Uterus (tissue), 4 donors: ENCODE measurements at places on chromosomes 4 and X. TPM values are rescaled to one million over a fixed set of nuclear protein-coding genes. Genes with fewer than 3 reads are reported as not detected.

- DNase-seq = no peak
Observed at GRCh38 chr4:70133473-70133872, 20.6 kb upstream of the PRR27 start.

DNA sequence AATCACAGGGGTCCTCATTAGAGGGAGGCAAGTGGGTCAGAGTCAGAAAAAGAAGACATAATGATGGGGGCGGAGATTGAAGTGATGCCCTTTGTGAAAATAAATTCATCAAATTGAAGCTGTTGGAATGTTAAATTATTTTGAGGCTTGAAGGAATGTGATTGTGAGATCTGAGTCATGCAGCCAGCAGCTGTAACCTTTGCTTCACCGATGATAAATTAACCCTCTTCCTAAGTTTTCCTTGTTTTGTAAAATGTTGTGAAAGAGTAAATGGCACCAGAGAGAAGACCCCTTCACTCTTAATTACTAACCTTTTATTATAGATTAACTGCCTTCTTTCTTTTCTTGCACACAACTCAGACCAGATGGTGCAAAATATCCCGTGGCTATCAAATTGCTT, 47.7 kb upstream of the FAM9A start:
- no peak for DNase-seq

GRCh38 chr4:7763788-7764187, 175.9 kb downstream of the AFAP1 start:
- no peak for DNase-seq

GRCh38 chrX:44080083-44080482, 106.9 kb upstream of the NDP start:
- DNase-seq = no peak

GRCh38 chrX:37755025-37755424, 24.8 kb upstream of the CYBB start:
- DNase-seq = no peak

- no peak for DNase-seq
Observed at GRCh38 chr4:75338352-75338880, 175.8 kb downstream of the RCHY1 start.

DNA sequence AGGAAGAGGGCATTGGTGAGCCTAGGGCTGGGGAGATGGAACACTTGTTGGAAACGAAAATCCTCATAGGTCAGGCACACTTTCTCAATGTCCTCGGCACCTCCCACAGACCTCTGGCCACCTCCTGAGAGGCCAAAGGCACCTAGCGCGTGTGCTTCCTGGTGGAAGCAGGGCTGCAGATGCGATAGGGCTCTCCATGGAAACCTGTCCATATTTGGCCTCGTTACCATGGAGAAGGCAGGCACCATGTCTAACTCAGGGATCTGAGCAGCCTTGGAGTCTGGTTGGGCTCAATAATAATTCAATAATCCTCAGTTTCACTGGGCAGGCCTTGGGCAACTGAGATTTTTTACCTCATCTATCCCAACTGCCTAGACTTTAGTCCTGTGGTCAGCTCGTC, 58.3 kb downstream of the RAI2 start:
- DNase-seq = no peak

GRCh38 chr4:71255976-71256375, 82.8 kb upstream of the SLC4A4 start:
- no peak for DNase-seq

GRCh38 chr4:99572527-99573240, 1.9 kb upstream of the MTTP start:
- DNase-seq = no peak

DNA sequence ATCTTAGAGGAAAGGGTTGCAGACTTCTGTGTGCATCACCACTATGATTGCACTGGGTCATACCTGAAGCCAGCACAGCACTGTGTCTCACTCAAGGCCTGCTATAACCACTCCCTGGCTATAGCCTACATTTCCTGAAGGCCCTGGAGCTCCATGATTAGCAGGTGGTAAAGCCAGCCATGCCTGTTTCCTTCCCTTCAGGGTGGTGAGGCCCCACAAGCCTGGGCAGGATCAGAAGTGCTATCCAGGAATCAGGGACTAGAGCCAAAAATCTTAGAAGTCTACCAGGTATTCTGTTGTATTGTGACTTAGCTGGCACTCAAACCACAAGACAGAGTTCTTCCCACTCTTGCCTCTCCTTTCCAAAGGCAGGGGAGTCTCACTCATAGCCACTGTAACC, 734.6 kb downstream of the GLUD2 start:
- DNase-seq = no peak

GRCh38 chr4:174062831-174063230, 220.6 kb downstream of the FBXO8 start:
- no peak for DNase-seq

GRCh38 chr4:5678977-5679376, 29.4 kb downstream of the EVC2 start:
- no peak for DNase-seq

DNA sequence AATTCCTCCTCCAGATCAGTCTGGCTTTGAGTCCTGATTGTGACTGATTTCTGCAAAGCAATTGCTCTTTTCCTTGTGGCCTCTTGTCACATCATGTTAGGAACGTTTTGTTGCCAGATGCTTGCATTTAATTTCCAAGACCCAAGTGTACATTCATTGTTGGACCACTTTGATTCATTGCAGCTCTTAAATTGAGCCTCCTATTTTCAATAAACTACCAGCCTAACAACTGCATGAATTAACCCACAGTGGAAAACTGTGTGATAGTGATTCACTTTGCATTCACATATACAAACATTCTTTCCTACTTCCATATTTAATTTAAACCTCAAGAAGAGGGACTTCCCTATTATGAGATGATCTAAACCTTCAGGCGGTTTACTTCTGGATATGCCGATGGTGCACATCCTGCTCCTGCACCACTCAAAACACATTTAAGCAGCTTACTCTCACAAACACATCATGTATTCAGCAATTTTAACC, 118.4 kb downstream of the AFF1 start:
- DNase-seq = no peak

DNA sequence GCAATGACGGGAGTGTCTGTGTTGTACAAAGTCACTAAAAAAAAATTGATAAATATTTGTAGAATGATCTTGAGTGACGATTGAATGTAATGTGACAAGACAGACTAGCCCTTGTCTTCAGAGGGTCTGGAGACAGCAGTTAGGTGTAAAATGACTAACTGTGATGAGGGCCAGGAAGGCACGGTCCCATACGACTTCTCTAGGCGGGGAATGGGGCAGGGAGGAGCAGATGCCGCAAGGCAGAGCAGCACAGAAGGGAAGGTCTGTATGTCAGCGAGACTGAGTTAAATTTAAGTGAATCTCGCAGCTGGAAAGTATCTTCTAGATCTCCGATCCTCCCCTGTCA, 405 bp downstream of the CENPE start:
- no peak for DNase-seq

- no peak for DNase-seq
Observed at GRCh38 chr4:80173401-80173800, 23.9 kb upstream of the PRDM8 start.

- no peak for DNase-seq
Observed at GRCh38 chr4:81096566-81096965, 66.1 kb downstream of the BMP3 start.

- no peak for DNase-seq
Observed at GRCh38 chr4:88843067-88843685, 145.5 kb upstream of the NAP1L5 start.

DNA sequence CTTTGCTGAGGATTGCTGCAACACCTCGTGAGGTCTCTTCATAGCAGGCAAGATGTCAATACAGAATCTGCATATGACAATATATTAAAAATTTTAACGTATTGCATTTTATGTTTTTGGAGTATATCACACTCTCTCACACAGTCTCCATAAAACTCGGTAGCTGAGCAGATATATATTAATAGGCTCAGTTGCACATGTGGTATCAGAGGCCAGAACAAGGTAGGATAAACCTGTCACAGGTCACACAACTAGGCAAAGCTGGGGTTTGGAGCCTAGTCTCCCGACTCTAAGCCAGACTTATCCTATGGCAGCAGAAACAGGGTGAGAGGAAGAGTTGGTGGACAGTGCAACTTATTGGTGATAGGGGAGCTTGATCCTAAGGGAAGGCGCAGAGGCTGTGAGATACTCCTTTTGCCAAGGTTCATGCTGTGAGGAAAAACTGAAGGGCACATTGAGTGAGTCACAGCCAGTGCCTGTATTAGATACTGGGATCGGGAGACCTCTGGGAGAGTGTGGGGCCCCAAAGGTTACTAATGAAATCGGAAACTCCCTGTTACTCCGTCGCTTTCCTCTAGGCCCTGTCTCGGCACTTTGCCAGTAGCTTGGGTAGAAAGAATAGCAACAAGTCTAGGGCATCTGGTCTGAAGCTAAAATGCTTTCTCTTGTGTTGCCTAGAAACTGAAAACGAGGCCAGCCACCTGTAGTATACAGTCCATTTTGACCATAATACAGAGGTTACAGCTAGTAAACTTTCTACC, 195.7 kb downstream of the ARHGAP10 start:
- no peak for DNase-seq

GRCh38 chr4:14871676-14872430, 130.4 kb upstream of the CPEB2 start:
- no peak for DNase-seq

- DNase-seq = no peak
Observed at GRCh38 chr4:131488772-131489171, 1660.3 kb upstream of the PCDH10 start.

DNA sequence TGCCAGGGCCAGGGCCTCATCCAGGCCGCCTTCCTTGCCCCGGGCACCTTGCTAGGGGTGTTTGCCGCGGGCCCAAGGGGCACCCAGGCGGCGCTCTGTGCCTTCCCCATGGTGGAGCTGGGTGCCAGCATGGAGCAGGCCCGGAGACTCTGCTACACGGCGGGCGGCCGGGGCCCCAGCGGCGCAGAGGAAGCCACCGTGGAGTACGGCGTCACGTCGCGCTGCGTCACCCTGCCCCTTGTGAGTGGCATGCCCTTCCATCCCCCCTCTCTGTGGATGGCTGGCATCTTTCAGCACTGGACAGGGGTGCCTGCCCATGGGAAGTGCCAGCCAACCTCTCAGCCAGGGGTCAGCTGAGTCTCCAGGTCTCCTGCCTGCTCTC, 3.6 kb downstream of the PLXNB3 start:
- DNase-seq = no peak

DNA sequence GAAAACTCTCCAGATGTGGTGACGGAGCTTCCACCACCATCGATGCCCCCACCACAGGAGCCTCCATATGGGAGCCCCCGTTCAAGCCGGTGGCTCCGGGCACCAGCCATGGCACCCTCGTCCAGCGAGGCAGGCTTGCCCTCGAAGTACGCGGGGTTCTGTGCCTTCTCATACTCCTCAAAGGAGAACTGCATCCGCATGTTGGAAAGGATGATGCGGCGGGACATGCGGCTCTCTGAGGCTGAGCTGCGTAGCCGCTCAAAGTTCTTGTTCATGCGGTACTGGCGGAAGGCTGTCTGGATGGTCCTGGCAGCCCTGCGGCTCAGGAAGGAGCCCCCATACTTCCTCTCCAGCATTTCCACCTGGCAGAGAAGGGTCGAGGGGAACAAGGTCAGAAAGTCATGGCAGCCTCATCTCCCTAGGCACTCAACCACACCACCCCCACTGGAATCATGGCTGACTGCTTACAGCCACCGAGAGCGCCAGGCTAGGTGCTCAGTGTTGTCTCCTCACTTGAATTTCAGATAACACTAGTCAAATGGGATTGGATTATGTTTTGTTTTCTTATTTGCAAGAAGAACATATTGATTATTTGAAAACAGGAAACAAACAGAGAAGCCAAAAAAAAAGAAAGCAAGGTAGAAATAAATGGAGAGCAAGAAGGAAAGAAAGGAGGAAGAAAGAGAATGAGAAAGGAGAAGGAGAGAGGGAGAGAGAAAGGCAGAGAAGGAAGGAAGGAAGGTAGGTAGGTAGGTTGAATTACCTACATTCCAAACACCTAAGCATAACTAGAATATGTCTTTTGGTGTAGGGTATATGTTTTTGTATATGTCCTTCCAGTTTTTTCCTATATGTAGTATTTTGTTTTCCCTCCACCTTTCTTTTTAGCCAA, 26.6 kb downstream of the IQSEC2 start:
- no peak for DNase-seq

GRCh38 chr4:61068745-61069144, 131.4 kb upstream of the ADGRL3 start:
- no peak for DNase-seq

GRCh38 chrX:4787971-4788370, 1074.5 kb upstream of the PRKX start:
- DNase-seq = no peak

- DNase-seq = no peak
Observed at GRCh38 chr4:182647646-182648300, 269.4 kb downstream of the DCTD start.

DNA sequence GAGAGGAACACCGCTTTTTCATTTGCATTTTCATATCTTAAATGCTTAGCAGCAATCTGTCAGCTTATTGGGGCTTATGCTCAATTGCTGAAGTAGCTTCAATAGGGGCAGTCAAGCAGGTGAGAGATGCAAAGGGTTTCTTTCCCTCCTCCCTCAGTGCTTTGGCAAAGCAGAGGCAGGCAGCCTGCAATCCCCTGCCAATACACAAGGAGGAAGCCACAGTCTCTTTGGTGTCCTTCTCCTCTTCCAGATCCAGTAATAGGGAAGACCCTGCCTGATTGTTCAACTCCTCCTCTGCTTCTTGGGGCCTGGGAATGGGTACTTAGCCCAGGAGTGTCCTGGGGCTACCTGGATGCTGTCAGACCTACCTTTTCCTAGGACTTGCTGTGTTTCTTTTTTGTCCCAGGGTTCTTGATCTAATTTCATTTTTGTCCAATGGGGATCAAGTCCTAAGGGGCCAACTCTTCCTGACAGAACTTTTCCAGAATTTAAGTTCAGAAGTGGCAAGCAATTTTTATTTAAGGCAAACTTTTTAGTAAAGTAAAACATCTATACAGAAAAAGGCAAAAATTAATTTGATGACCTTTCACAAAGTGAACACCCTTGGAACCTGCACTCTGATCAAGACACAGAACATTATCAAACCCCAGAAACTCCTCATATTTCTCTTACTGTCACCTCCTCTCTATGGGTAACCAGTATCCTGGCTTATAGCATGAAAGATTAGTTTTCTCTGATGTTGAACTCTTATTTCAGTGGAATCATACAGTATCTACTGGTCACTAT, 260.3 kb downstream of the PPP3CA start:
- DNase-seq = no peak

DNA sequence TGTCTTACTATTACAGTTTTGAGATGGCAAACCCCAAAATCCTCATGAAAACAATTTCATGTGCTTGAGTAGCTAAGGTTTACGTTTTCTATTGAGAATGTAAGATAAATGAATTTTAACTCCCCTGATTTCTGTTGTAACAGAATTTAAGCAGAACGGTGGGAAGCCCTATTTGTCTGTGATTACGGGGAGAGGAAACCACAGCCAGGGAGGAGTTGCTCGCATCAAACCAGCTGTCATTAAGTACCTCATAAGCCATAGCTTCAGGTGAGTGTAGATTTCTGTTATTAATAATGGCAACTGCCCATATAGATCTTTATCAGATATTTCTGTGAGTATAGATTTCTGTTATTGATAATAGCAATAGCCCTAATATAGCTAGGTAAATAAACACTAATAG, 44.2 kb upstream of the RHOH start:
- DNase-seq = no peak

GRCh38 chr4:162458051-162458450, 294.3 kb upstream of the FSTL5 start:
- no peak for DNase-seq

The HSFX3 gene
- total RNA-seq = not detected

The ODAPH gene
- total RNA-seq = not detected

The GAGE12J gene
- total RNA-seq = not detected

The WDR44 gene
- 11.5 TPM for total RNA-seq

The PNMA3 gene
- total RNA-seq = not detected

The GYG2 gene
- 9.6 TPM for total RNA-seq

The FHDC1 gene
- 1.4 TPM for total RNA-seq

The KLKB1 gene
- total RNA-seq = not detected

The NPY2R gene
- total RNA-seq = not detected

The POU4F2 gene
- not detected for total RNA-seq

The FABP2 gene
- total RNA-seq = not detected

The FAM184B gene
- not detected for total RNA-seq
